ENCODE measurements at places on chromosomes 13 and 19. TPM values are rescaled to one million over a fixed set of nuclear protein-coding genes. Genes with fewer than 3 reads are reported as not detected.

DNA sequence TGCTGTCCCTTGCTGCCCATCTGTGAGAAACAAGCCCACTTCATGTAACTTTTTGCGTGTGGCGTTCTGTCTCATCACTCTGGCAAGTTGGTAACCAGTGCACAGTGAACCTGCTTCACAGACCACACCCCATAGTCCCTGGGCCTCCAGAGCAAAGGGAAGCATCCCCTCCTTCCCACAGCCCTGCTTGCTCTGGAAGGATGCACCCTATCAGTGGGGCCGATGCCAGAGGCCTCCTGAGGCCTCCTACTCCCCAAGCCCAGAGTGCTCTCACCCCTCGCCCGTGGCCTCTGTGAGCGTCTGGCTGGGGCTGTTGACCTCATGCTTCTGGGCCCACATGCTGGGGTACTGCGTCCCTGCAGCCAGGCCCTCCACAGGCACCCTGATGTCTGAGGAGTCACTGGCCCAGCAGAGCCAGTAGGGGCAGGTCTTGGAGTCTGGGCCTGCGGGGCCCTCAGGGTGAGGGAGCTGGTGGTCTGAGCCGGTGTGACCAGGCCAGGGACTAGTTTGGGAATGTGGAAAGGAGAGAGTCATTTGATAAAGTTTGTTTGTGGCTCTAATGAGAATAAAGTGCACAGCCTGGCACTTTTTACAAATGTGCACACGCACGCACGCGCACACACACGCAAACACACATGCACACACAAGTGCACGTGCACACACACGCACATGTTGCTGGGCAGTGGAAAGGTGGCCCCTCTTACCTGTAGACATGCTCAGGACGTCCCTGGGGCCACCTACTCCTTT is 5.1 kb downstream of the TMEM86B start:
- DNase-seq: no peak

Gene HRC
- total RNA-seq: not detected

- no peak for DNase-seq
Measured at GRCh38 chr13:106472621-106473020, 62.8 kb downstream of the EFNB2 start.

DNA sequence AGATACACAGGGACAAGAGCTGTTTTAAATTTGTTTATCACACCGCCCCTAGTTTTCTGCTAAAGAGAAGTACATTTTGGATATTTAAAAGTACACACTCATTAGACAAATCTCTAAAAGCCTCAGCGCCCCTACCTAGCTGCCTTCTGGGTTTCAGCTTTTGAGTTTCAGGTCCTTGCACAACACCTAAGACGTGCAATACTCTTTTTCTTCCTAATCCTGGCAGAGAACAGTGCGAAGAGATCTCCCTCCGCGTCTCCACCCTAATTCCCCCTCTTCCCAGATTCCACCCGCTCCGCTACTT is 421 bp upstream of the KLF5 start:
- no peak for DNase-seq

- DNase-seq: no peak
Measured at GRCh38 chr19:16367261-16367683, 42.6 kb downstream of the KLF2 start.

Gene MTUS2
- 0.02 TPM for total RNA-seq

GRCh38 chr13:47454986-47455385 is 546.1 kb downstream of the SUCLA2 start:
- no peak for DNase-seq

- DNase-seq: no peak
Measured at GRCh38 chr13:23766939-23767338, 122.3 kb downstream of the MIPEP start.

DNA sequence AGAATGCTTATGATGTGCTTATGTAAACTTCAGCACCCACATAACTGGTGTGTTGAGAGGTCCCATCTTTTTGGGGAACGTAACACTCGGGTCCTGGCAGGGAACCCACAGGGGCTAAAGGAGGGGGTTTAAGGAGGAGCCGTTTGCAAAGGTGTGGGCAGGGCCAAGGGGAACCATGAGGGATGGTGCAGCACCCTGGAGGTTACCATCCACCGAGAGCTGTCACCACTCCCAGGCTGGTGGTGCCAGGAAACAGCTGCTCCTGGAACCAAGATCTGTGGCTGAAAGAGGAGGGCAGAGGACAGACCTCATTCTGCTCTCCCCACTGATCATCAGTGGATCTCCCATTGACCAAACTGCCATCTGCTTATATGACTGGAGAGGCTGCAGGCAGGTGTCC is 23.2 kb upstream of the CYP4F8 start:
- DNase-seq: no peak

GRCh38 chr19:6997679-6998445 is 23.4 kb downstream of the MBD3L2B start:
- DNase-seq: peak; percentile 70

DNA sequence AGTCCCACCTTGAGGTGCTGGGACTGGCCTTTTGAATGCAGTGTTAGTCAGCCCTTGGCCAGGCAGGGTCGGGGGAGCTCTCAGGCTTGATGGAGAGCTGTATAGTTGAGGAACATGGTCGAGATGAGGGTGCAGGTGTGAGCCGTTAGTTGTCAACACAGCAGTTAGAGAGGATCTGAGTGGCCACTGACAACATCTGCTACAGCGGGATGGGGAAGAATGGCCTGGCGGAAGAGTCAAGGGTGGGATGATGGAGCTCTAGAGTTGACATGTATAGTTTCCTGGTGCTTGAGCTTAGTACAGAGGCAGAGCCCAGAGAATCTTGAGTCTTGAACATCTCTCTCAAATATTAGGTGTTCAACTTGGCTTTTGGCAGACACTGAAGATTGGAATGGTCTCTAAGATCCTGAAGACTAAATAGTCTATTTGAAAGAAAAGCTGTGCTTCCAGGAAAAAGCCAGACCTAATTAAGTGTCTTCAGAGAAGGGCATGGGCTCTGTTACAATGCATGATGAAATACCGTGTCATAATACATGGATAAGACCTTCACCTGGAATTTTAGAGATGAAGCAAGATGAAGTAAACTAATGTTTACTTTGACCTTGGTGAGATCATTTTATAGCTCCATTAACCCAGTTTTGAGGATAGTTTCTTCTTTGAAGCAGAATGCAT is 9.7 kb downstream of the PCCA start:
- DNase-seq: no peak

- no peak for DNase-seq
Measured at GRCh38 chr13:27242702-27243101, 8.7 kb upstream of the RPL21 start.

Gene ASPDH
- total RNA-seq: not detected

GRCh38 chr19:6038634-6039405 is 60.9 kb upstream of the RANBP3 start:
- no peak for DNase-seq

DNA sequence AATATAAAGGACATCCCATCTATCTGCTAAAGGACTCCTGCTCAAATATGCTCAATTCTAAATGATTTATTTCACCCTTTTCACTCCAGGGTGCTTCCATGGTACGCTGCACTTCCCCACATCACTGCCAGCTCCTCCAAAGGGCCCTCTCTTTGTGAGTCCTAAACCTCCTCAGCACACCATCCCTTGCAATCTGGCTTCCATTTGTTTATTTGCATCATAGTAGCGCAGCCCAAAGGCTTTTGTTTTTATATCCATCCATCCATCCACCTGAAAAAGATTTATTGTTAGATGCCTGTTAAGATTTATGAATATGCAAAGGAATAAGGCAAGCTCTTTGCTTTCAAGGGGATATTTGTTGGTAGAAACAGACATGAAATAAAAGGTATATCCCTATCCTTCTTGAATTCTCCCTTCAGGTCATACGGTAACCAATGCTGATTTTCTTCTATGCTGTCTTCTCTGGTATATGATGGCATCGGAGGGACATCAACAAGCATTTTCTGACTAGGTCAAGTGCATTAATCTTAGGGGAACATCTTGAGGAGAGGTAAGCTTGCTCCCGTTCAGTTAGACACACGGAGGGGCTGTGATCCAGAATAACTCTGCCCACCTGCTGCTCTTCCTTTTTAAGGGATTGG is 397.6 kb downstream of the LIG4 start:
- DNase-seq: no peak

- DNase-seq: no peak
Measured at GRCh38 chr19:15732388-15732787, 4.6 kb downstream of the OR10H2 start.

Gene EGLN2
- 39.7 TPM for total RNA-seq

DNA sequence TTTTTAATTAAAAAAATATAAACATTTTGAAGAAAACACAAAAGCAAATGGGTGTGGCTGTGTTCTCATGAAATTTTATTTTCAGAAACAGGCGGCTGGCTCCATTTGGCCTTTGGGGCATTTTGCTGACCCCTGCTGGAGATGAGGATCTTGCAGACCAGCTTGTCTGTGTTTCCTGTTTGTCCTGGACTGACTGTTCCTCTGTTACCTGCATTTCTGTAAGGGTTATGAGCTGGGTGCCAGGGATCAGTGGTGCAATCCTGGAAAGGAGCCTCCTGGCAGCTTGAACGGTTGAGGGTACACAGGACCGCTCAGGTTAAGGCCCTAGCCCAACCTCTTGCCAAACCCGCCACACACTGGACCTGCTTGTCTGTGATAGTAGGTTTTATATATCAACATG is 49.9 kb downstream of the ZNF787 start:
- DNase-seq: no peak

DNA sequence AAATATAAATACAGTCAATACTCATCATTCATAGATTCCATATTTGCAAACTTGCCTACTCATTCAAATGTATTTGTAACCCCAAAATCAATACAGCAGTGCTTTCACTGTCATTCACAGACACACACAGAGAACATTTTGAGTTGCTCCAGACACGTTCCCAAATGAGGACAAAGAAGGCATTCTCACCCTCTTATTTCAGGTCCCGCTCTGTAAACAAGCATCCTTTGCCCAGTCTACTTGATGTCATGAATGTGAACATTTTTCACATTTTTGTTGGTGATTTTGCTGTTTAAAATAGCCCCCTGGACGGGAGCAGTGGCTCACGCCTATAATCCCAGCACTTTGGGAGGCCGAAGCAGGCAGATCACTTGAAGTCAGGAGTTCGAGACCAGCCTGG is 15.5 kb downstream of the C19orf47 start:
- DNase-seq: no peak

Gene WDR88
- not detected for total RNA-seq

Gene ZNF554
- total RNA-seq: 4.9 TPM

DNA sequence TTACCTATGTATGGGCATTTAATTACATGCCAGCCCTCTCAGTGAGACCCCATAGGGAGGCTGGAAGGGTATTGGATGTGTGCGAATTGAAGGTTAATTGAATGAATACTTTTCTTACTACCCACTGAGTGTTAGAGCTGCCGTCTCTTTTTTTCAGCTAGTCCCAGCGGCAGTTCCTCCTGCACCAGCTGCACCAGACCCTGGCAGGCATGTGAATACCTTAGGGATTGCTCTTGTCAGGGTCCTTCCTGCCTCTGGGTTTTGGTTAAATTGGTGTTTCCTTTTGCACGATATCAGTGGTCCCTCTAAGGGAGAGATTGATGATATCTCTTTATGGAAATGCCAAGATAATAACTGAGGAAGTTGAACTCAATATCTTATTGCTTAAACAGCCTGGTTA is 9.8 kb upstream of the CXCL17 start:
- no peak for DNase-seq

DNA sequence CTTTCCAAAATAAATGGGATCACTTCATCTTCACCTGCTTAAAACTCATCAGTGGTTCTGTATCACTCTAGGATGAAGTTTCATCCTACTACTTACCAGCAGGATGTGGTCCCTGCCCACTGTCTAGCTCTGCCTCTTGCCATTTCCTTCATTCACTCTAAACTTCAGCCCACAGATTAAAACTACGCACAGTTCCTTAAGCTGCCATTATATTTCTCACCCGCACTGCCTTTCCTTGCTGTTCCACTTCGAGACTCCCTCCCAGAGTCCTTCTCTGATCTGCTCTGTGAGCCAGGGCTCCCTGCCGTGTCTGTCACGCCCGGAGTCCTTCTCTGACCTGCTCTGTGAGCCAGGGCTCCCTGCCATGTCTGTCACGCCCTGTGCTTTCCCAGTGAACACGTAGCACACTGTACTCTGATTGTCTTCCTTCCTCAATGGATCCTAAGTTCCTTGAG is 52.0 kb upstream of the NPAS1 start:
- DNase-seq: no peak

- DNase-seq: no peak
Measured at GRCh38 chr19:41965106-41965505, 6.0 kb upstream of the RABAC1 start.

GRCh38 chr19:39425744-39426143 is 10.0 kb downstream of the RPS16 start:
- no peak for DNase-seq

Gene KLF5
- total RNA-seq: 6.0 TPM

- no peak for DNase-seq
Measured at GRCh38 chr19:35822579-35822978, 9.9 kb upstream of the PRODH2 start.

DNA sequence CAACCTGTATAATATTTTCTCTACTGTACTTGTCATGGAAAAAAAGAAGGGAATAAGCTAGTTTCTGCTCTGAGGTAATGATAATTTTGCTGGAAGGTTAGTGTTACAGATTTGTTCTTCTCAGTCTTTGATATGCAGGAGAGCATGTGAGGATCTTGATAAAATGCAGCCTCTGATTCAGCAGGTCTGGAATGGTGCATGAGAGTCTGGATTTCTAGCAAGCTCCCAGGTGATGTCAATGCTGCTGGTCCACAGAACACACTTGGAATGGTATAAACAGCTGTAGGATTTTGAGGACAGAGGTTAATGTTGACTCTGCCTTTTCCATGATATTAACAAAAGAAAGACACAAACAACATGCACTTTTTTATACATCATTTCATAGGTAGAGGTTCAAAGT is 173.6 kb downstream of the NDFIP2 start:
- DNase-seq: no peak

Gene TLE6
- total RNA-seq: 2.8 TPM

DNA sequence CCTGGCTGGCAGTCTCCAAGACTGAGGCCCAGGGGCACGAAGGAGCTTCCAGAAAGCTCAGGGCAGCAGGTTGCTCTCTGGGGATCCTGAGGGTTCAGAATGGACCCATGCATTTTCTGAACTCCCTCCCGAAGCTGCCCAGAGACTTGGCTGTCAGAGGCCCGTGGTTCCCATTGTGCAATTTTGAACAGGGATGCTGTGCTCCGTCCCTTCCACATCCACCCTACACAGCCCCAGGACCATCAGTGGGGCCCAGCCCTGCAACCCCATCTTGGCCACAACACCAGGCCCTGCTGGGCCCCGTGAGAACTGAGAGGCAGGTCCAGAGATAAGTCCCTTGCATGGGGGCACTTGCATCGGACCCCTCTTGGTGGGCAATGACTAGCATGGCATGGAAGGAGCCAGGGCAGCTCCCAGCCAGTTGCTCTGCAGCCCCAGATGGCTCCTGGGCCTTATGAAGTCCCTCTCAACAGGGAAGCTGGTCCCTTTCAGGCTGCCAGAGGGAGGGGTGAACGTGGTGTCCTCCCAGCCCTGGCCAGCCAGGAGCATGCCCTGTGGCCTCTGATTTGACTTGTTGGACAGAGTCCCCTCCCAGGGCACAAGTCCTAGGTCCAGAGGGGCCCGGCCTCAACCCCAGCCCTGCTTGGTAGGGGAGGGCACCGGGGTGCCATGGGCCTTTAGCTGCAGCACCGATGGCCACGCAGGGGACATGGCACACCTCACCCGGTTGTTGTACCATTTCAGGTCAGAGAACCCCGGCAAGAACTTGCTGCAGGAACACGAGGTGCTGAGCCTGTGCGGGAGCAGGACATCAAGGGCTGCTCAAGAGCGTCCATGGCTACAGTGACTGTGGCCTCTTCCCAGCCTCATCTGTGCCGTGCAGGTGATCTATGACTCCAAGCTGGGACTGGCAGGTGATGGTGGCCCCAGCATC is 17.3 kb upstream of the ZNF14 start:
- DNase-seq: no peak

Gene NPAS1
- total RNA-seq: 0.37 TPM

- peak; percentile 74 for DNase-seq
Measured at GRCh38 chr13:98004107-98004506, 50.6 kb downstream of the IPO5 start.

Gene SLC5A5
- not detected for total RNA-seq

Data from M059J (cell line).